ENCODE measurements at places on chromosomes 16 and 17. TPM values are rescaled to one million over a fixed set of nuclear protein-coding genes. Genes with fewer than 3 reads are reported as not detected.

- DNase-seq: no peak
Observed at GRCh38 chr17:66789093-66789492, 45.8 kb upstream of the CACNG5 start.

DNA sequence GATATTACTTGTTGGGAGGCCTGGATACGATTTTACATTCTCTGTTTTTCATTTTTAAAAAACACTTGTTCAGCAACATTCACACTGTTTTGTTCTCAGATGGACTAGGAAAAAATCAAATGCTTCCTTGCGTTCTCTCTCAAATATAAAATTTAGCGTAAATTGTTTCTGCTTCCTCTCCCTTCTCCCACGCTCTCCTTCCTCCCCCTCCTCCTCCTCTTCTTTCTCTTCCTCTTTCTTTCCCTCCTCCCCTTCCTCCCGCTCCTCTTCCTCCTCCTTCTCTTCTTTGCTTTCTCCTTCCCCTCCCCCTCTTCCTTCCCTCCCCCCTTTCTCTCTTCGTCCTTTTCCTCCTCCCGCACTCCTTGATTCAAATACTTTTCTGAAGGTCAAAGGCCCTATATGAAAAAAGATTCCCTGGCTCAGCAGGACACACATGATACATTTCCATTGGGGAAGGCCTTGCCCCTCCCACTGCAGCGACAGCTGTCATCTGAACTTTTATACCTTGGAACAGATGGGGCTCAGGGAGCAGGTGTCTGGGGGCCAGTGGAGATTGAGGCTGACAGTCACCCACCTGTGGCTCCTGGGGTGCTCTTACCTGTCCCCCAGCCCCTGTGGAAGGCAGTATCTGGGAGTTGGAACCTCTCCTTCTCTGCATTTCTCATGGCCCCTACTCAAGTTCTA, 99.4 kb upstream of the SDK2 start:
- no peak for DNase-seq

DNA sequence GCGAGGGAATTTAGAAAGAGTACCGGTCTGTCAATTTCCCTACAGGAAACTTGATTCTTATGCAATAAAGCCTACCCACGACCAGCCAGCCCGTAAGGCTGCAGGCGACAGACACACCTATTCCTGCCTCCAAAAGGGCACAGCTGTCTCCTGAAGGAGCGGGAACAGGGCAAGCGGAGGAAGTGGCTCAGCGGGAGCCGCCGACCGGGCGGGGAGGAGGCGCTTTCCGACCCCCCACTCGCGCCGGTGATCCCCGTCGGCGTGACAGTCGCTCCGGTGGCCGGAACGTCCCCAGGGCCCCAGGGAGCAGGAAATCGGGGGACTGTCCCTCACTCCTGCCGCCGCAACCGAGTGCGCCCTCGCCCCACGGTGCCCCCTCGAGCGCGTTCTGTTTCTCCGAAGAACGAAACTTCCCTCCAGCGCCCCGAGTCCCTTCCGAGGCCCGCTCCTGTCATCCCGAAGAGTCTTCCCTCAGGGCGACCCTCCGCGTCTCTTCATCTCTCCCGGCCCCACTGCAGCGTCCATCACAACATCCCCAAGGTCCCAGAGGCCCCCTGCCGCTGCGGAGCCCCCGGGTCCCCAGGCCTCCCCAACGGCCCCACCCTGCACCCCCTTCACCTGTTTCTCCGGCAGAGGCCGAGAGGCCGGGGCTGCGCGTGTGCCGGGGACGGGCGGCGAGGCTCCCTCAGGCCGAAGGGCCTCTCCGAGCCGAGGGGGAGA, 421 bp downstream of the STAT3 start:
- DNase-seq: no peak

GRCh38 chr17:38716368-38717005, 11.4 kb downstream of the MLLT6 start:
- DNase-seq: no peak

DNA sequence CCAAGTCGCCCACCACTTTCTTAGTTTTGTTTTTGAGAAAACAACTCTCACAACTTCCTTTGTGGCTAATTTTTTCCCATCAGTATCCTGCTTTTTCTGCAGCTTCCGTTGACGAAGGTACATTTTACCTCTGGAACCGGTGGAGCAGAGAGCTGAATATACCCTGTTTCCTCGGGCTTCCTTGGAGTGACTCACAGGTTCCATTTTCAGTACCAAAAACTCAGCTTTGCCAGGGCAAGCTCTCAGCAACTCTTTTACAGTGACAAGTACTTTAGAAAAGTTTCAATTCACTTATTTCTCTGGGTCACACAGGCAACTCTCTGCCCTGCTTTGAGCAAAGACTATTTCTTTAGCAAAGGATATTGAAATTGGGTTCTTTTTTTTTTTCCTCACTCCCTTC, 318.9 kb downstream of the SNX29 start:
- no peak for DNase-seq

KRT222 gene
- 0.94 TPM for total RNA-seq

DNA sequence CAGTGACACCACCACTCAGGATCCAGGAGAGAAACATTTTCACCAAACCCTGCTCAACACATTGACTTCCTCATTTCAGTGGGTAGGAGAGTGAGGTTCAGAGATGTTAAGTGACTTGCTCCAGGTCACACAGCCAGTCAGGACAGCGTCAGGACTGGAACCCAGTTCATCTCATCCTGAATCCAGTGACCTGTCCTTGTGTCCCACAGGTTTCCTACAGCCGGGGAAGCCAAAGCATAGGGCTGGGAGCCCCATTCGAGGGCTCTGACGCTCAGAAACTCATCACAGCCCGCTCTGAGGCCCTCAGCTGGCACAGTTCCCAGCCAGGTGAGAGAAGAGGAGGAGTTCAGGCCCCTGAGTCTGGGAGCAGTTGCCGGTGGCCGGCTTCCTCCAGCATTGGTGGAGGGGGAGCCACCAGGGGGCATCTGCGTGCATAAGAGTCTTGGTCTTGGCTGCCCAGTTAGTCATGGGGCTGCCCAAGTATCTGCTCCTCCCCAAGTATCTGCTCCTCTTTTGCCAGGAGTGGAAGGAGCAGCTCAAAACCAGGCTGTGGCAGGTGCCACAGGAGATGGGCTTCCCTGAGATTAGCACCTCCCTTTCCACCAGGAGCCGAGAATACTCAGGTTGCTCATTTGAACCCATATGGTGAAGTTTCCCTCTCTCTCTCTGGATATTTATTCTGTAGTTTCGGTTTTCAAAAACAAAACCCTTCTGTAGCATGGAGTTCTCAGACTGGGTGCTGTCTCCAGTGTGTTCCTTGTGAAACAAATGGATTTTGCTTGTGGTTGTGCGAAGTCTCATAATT, 56.0 kb downstream of the TNFRSF13B start:
- peak; percentile 56 for DNase-seq

- no peak for DNase-seq
Observed at GRCh38 chr17:1474402-1475189, 17.9 kb downstream of the MYO1C start.

GP1BA gene
- not detected for total RNA-seq

- DNase-seq: no peak
Observed at GRCh38 chr17:66255112-66255511, 25.9 kb upstream of the APOH start.

TBC1D26 gene
- total RNA-seq: not detected

- DNase-seq: no peak
Observed at GRCh38 chr17:44867841-44868240, 20.2 kb downstream of the HIGD1B start.

DNA sequence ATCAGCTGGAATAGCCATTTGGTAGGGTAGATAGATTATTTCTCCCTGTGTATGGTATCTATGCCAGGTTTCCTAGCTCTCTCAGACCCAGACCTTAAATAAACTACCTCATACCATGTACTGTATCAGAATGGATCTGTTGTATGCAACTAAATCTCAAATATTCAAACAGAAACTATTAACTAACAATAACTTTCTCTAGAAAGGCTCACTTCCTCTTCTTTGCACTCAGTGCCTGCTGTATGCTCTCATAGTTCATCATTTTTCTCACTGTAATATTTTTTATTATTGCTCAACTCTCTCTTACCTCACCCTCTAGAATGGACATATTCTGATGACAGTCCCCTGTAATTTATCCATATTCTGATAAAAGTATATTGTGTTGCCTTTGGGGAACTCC, 182.4 kb downstream of the TOX3 start:
- DNase-seq: no peak

- DNase-seq: no peak
Observed at GRCh38 chr16:29114574-29114973, 129.7 kb downstream of the LAT start.

KCNJ18 gene
- total RNA-seq: not detected

GRCh38 chr16:81697616-81698309, 81.3 kb upstream of the PLCG2 start:
- peak; percentile 65 for DNase-seq

- DNase-seq: no peak
Observed at GRCh38 chr16:69893106-69893505, 58.0 kb upstream of the CLEC18A start.

OTOP2 gene
- total RNA-seq: not detected

DNA sequence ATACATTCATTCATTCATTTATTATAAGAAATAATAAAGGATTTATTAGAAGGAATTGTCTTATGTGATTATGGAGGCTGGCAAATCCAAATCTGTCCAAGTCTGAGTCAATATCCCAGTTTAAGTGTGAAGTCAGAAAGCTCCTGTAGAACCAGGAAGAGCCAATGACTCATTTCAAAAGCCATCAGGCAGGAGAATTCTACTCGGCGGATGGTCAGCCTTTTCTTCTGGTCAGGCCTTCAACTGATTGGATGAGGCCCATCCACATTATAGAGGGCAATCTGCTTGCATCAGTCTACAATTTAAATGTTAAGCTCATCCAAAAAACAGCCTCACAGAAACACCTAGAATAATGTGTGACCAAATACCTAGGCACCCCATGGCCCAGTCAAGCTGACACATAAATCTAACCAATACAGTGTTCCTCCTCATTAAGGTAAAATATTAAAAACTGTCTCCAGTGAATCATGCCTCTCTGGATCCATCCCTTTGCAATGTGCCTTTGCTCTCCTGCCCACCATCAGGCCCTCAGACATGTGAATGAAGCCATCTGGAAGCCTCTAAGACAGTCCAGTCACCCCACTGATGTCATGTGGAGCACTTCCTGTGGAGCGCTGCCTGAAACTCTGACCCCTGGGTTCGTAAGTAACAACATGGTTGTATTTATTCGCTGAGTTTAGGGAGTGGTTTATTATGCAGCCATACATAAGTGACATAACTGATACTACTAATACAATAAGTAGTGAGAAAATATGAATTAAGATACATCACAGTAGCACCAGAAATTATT, 69.2 kb upstream of the WSB1 start:
- DNase-seq: no peak

PMFBP1 gene
- total RNA-seq: 2.0 TPM

SMTNL2 gene
- total RNA-seq: 21.1 TPM

- no peak for DNase-seq
Observed at GRCh38 chr16:87979352-87979751, 28.1 kb downstream of the BANP start.

- DNase-seq: no peak
Observed at GRCh38 chr17:78163881-78164747, 4.3 kb upstream of the SYNGR2 start.

GRCh38 chr17:71113347-71113746, 944.0 kb downstream of the KCNJ2 start:
- DNase-seq: no peak

RPS15A gene
- total RNA-seq: 1,579 TPM

GRCh38 chr16:31860508-31860907, 13.1 kb upstream of the ZNF267 start:
- no peak for DNase-seq

ERN1 gene
- 11.9 TPM for total RNA-seq

DNA sequence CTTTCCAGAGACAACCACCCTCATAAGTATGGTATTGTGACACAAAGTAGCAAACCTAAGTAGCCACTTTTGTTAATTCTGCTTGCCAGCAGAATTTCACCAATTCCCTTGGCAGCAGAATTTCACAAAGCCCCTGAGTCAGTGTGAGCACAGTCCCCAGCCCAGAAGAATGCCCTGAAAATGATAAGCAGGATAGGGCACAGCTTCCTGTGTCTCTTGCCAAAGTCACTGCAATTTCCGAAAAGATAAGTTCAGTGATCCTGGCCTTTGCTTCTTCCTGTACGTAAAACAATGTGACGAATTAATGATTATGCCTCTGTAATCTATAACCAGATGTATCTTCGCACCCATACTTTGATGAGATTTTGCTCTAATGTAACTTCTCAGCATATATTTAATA, 16.0 kb upstream of the WIPF2 start:
- no peak for DNase-seq

DRC7 gene
- not detected for total RNA-seq

- no peak for DNase-seq
Observed at GRCh38 chr17:32566303-32566702, 79.5 kb downstream of the CDK5R1 start.

- no peak for DNase-seq
Observed at GRCh38 chr17:56141046-56141839, 12.0 kb upstream of the ANKFN1 start.

PRSS22 gene
- total RNA-seq: not detected

- DNase-seq: no peak
Observed at GRCh38 chr16:81987706-81988105, 23.6 kb downstream of the SDR42E1 start.

GRCh38 chr17:13537871-13538643, 63.7 kb downstream of the HS3ST3A1 start:
- no peak for DNase-seq

GRCh38 chr16:26344240-26344776, 652.5 kb downstream of the HS3ST4 start:
- no peak for DNase-seq

DNA sequence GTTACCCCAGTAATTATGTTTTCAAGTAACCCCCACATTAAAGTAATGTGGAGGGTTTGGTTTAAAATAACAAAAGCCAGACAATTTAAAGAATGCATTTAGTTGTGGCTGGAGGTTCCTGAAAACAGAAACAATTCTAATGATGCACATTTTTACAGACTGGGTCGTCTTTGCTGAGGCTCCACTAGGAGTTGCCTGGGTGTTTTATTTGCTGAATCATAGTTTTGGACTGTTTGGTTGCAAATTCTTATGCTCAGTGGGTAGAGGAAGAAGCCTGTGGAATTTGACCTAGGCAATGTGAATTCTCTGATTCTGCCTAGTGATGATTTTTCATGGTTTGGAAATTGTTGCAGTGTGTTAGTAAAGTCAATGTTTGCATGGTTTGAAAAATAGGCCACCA, 16.3 kb downstream of the SHISA9 start:
- DNase-seq: no peak

- DNase-seq: peak; percentile 65
Observed at GRCh38 chr16:73122604-73123391, 74.9 kb upstream of the ZFHX3 start.

PPP1R27 gene
- total RNA-seq: not detected

TBX2 gene
- 6.9 TPM for total RNA-seq

WFIKKN2 gene
- 0.26 TPM for total RNA-seq

- no peak for DNase-seq
Observed at GRCh38 chr17:6927290-6928126, 68.3 kb upstream of the ALOX12 start.

CD300LG gene
- total RNA-seq: 30.4 TPM

GRCh38 chr17:58703137-58703915, 10.9 kb downstream of the RAD51C start:
- DNase-seq: no peak

HOXB3 gene
- total RNA-seq: 1.2 TPM

DNA sequence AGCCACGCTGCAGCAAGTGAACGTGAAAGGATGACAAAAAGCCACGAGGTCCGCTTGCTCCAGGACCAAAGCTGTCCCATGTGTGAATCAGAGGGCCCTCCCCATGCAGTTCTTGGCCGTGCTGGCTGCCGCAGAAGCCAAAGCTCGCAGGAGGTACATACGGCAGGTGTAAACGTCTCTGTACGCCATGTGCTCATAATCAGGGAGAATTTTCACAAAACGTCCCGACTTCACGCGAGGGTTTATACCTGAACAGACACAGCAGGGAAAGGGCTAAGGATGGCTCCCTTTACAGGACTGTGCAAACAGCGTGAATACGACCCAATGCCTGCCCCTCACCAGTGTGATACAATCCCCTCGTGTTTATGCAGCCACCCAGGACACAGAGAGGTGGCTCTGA, 25.3 kb downstream of the FBXO31 start:
- no peak for DNase-seq
